ENCODE measurements at places on chromosomes 11 and 22. TPM values are rescaled to one million over a fixed set of nuclear protein-coding genes. Genes with fewer than 3 reads are reported as not detected.

TEX12 gene
- not detected for total RNA-seq

NXPE2 gene
- total RNA-seq = not detected

DNA sequence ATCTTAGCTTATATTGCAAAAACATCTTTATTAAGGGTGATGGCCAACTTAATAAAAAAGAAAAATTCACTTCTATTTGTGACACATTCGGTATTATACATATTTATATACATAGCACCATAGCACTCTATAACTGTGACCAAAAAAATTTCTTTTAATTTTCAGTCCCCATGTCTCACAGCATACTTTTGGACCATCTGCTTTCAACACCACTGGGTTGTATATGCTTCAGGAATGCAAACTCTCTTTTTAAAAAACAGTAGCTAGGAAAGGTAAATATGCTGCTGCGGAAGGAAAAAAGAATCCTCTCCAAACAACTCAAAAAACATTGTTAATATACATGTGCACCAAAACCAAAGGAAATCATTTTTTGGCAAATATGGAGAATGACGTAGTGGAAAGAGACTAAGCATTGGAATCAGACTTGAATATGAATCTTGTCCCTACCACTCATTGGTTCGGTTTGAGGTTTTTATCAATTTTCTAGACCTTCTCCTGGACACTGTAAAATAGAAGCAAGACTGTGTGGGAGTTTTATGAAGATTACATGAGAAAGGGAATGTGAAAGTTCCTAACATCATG, 227.9 kb downstream of the BLID start:
- no peak for DNase-seq

DNA sequence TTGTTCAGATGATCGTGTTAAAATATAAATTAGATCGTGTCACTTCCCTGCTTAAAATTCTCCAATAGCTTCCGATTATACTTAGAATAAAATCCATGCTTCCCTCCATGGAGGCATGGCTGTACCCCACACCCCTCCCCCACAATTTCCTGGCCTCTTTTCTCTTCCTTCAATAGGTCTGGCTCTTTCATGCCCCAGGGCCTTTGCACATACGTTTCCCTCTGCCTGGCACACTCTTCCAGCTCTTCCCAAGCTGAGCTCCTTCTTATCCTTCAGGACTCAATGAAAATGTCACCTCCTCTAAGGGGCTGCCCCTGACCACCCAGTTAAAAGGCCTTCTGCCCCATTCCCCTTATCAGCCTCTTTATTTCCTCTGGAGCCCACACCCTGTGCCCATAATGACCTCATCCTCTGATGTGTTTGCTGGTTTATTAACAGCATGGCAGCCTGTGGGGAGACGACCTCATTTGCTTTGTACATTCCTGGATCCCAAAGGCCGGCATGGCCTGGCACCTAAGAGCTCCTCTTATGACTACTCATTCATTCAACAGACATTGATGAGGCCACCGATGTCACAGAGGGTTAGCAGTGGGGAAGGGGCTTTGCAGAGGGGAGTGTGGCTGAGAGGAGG, 9.0 kb upstream of the FLRT1 start:
- DNase-seq = no peak
